ENCODE measurements at places on chromosomes 2 and 18. TPM values are rescaled to one million over a fixed set of nuclear protein-coding genes. Genes with fewer than 3 reads are reported as not detected.

SAG gene
- not detected for total RNA-seq

MYO3B gene
- not detected for total RNA-seq

DNA sequence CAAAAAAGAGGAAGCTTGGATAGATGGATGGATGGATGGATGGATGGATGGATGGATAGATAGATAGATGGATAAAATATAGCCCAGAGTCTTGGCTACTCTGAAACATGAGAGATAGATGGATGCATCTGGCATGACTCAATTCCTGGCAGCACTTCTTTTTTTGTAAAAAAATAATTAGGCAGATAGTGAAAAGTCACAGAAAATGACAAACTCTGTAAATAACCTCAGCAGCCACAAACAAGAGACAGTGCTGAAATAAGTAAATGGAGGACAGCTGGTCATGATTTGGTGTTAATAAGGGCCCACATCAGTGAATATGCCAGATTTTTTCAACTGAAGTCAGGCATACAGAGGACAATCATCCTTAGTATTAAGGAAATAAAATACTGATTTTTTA lies 585.0 kb upstream of the GCFC2 start:
- no peaks in the 10 kb centered on the region for H3K4me1 ChIP-seq

DNA sequence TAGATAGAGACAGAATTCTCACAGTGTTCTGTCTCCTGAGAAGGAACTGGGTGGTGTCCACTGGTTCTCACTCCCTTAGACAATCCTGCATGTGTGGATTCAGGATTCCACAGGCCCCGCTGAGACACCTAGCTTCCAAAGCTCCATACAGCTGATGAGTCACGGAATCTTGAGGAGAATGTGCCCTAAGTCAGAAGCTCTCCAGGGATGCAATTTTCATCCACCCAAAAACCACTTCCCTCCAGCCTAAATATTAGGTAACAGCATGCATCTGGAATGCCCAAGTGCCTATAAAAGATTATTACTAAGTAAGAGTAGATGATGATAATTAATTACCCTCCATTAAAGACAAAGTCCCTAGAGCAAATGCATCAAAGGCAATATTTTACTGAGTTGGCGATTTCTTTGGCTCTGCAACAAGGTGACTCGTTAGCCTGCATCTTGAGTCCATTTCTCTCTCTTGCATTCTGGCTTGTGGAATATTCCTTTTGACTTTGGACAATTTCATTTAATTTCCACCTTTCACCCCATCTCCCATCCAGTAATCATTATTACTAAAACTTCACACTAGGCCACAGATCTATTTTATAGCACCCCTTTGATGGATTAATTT lies 475.1 kb downstream of the TNS1 start:
- H3K27ac ChIP-seq: no peak overlapping the region
- H3K4me1 ChIP-seq: peaks cover 7% of the 10 kb centered on the region
- no peak overlapping the region for H3K4me3 ChIP-seq
- DNase-seq: no peak
- peaks cover 4% of the 10 kb centered on the region for H3K36me3 ChIP-seq

DNA sequence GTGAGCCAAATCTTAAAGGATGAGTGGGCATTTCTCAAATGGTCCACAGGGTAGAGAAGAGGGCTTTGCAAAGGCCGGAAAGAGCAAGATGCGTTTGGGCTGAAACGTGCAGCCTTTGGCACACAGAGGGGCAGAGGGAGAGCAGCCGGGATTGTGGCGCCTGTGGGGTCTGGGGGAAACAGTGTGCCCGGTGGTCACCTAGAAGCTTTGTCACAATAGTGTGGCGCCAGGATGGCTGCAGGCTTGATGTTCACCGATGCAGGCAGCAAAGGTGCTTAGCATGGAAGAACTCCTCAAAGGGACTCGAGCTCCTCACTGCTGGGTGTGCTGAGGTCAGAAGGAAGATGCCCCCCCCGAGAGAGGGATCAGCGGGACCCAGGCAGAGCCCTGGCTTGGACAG lies 23.8 kb downstream of the TPO start:
- H3K4me3 ChIP-seq: no peak overlapping the region
- H3K36me3 ChIP-seq: no peaks in the 10 kb centered on the region
- no peak overlapping the region for H3K27ac ChIP-seq
- H3K27me3 ChIP-seq: no peaks in the 10 kb centered on the region

- peak overlapping the region; percentile 90 for H3K4me3 ChIP-seq
- H3K27me3 ChIP-seq: no peaks in the 10 kb centered on the region
- peak overlapping the region; percentile 95 for H3K27ac ChIP-seq
- no peaks in the 10 kb centered on the region for H3K4me1 ChIP-seq
- peaks cover 17% of the 10 kb centered on the region for H3K36me3 ChIP-seq
- peak; percentile 64 for DNase-seq
Observed at GRCh38 chr2:68317971-68318913, 1.5 kb downstream of the CNRIP1 start.

- H3K36me3 ChIP-seq: no peaks in the 10 kb centered on the region
- DNase-seq: no peak
Observed at GRCh38 chr18:46341986-46342525, 237.9 kb downstream of the HAUS1 start.
